ENCODE measurements at places on chromosomes 11 and 22. TPM values are rescaled to one million over a fixed set of nuclear protein-coding genes. Genes with fewer than 3 reads are reported as not detected.

The SEPTIN3 gene
- total RNA-seq = 0.92 TPM

GRCh38 chr11:27173545-27173944, 132.9 kb downstream of the BBOX1 start:
- no peak for DNase-seq

- peak; percentile 58 for DNase-seq
Measured at GRCh38 chr11:69662021-69662698, 13.0 kb downstream of the LTO1 start.

DNA sequence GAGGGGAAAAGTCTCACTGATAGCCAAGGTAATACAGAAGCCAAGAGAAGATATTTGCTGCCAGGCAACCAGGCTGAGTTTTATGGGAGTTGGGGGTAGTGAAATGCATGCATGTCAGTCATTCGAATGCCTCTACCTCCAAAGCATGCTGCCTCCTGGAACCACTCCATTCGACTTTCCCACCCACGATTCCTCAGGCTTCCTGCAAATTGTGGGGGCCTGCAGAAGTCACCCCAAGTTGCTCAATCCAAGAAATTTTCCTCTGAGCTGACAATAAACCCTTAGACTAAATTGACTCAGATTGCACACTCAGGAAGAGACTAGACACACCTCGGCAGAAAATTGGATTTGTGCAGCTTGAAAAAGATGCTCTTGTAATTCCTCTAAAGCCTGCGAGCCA, 73.6 kb upstream of the GRK3 start:
- no peak for DNase-seq

- DNase-seq = no peak
Measured at GRCh38 chr22:47515384-47516125, 753.1 kb downstream of the TBC1D22A start.

- no peak for DNase-seq
Measured at GRCh38 chr11:65701686-65702085, 10.4 kb upstream of the KAT5 start.

The CDCA5 gene
- total RNA-seq = 6.3 TPM

DNA sequence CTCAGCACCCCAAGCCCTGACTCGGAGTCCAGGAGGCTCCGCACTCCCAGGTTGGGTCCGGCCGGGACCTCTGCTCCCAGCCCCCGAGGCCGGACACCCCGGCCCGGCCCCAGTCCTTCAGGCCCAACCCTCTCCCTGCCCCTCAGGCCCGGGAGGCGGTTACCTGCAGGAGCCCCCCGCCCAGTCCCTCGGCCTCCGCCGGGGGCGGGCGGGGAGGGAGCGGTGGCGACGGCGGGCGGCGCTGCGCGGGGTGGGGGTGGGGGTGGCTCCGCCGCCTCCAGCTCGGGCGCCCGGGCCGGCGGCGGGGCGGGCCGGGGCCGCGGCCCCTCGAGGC, 310 bp downstream of the TCF20 start:
- DNase-seq = no peak

DNA sequence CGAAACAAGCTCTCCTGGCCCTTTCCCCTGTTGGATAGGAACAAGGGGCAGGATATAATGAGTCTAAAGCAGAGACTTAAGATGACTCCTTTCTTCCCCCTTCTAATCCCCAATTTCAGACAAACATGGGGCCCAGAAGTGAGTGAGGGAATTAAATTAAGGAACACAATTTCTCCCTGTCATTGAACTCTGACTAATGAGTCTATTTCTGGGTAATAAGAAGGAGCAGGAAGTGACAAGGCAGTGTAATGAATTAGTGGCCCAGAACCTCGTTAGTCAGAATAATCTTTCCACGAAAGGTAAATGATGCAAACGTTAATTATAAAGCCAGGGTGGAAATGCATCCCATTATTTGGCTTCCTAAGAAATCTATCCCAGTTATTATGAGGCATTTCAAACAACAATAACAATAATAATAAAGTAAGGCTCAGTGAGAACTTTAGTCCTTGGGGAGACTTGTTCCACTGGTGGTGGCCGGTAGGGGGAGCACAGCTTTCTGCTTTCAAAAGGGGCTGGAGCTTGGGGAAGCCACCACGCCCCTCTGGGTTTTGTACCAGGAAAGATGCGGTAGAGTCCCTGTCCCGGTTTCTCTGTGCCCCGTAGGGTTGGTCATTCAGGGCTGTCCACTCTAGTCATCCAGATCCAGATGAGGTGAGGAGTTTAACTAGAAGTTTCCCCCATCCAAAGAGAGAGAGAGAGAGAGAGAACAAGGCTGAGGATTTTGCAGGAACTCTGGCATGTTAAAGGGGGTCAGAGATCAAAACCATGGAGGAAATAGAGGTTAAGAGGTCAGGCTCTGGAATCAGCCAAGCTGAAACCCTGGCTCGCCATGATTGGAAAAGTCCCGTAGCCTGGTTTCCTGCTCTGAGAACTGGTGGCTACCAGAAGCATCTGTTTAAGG, 298.3 kb downstream of the NTM start:
- DNase-seq = no peak

- peak; percentile 83 for DNase-seq
Measured at GRCh38 chr11:7251836-7252682, at the start of gene SYT9. Gene SYT9, plus strand, starts transcription at chr11:7251904. Its CDS starts 283 bp downstream, at chr11:7252187.

- DNase-seq = no peak
Measured at GRCh38 chr22:25817092-25817943, 75.3 kb downstream of the MYO18B start.

DNA sequence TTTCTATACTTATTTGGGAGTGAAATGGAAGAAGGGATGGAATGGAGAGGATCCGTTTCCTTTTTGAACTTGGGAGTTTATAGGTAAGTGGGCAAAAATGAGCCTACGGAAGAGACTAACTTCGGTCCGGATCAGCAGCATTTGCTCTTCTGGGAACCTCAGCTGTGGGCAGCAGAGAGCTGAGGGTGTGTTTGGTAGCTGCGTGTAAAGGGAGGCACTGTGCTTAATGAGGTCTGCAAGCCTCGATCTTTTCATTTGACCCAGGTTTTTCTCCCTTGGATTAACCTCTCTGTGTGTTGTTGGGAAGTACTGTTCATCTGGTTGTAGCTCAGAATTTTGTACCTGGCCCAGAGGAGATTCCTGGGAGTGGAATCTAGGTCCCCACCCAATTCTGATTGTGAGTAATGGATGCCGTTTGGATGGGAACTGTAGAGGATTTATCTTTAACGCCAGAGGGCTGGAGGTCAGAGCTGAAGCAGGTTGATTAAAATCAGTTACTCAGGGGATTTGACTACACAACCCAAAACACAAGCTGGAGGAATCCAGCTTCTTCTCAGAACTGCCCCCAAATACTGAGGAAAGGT, 201.6 kb upstream of the SORL1-AS1 start:
- no peak for DNase-seq

The PIH1D2 gene
- 1.4 TPM for total RNA-seq

- DNase-seq = no peak
Measured at GRCh38 chr11:27754035-27755017, 54.1 kb upstream of the BDNF start.

The CYB561A3 gene
- 60.0 TPM for total RNA-seq

DNA sequence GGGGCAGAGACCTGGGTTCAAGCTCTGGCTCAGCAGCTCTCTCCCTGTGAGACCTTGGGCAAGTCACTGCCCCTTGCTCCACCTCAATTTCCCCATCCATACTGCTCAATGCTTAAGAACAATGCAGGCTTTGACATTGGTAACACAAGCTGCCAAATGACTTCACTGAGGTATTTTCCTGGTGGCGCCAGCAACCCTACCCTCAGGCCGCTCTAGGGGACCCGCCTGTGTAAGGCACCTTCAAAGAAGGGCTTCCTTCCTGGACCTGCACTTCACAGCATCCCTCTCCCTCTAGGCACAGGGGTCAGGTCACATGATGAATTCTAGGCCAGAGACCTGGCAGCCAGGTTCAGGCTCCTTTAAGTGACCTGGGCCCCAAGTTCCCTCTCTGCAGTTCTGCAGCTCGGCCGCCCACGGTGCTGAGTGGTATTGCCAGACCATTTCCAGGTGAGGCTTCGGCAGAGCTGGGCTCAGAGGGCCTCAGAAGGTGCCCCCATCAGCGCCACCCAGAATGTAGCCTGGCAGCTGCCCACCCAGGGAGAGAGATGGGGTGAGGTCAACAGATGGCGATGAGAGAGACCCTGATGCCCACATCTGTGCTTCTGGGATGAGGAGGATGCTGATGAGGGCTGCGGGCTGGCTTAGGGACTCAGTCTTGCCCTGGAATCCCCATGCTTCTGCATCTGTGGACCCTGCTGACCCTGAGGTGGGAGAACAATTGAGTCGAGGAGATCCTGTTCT, 4.5 kb downstream of the WNT11 start:
- DNase-seq = no peak

DNA sequence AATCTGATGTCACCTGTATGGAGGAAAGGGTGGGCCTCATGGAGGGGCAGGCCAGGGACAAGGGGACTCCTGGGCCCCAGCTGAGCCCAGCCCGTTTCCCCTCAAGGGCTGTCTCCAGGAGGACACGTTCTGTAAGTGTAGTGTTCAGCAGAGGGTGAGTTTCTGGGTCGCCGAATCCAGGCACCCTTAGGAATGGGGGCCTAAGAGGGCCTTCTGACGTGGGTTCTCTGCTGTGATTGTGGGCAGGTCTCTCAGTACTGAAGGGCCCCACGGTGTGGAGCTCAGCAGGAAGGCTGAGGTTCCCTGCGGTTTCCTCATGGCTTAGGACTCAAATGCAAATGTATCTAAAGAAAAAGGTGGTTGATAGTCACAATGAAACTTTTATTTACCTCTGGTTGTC, 6.5 kb downstream of the PTDSS2 start:
- DNase-seq = peak; percentile 68

The VPREB1 gene
- total RNA-seq = not detected

The OR9G4 gene
- not detected for total RNA-seq

DNA sequence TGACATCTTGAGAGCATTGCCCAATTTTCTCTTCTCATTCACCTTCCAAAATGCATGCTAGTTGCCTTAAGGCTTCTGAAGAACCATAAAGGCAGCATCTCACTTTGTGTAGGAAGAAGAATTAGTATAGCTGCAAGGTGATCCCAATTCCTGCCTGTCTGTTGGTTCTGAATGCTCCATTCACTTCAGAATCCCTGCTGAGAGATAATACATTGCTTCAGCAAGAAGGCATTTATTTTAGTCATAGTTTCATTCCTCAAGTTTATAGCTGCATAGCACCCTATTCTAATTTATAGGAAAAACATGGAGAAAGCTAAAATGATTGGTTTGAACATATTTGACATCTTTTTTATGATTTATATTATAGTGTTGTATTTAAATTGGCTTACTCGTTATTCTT, 181.3 kb downstream of the METTL15 start:
- DNase-seq = no peak

DNA sequence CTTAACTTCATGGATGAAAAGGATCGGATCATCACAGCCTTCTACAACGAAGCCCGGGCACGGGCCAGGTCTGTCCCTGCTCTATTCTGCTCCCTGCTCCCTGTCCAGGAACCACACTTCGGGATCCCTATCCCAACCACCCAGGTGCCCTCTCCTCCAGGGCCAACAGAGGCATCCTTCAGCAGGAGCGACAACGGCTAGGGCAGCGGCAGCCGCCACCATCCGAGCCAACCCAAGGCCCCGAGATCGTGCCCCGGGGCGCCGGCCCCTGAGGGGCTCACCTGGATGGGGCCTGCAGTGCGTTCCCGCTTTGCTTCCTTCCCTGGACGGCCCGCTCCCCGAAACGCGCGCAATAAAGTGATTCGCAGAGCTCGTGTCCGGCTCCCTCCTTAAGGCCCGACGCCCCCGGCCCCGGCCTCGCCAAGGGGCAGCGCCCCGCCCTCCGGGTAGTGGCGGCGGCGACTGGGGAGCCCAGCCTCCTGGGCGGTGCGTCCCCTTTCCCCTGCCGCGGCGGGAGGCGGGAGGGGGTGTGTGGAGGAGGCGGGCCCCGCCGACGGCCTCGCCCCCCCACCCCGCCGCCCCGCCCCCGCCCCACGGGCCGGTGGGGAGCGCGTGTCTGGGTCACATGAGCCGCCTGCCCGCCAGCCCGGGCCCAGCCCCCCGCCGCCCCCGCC, at the start of gene VEGFB:
Gene VEGFB, plus strand, starts transcription at position 672 of the 674 bp plus-strand sequence. CDS start 250 bp downstream, outside the sequence.
- no peak for DNase-seq

- no peak for DNase-seq
Measured at GRCh38 chr22:24164940-24165339, 16.3 kb upstream of the SUSD2 start.

The APOL5 gene
- not detected for total RNA-seq

- DNase-seq = peak; percentile 36
Measured at GRCh38 chr22:47421846-47422245, 659.4 kb downstream of the TBC1D22A start.
